Bronchus fibroblast of lung (primary cell): ENCODE measurements at places on chromosomes 16 and 17. TPM values are rescaled to one million over a fixed set of nuclear protein-coding genes. Genes with fewer than 3 reads are reported as not detected.

The RNF222 gene
- not detected in 2 replicates for total RNA-seq

The ANKFN1 gene
- not detected in 2 replicates for total RNA-seq

The WFDC1 gene
- total RNA-seq = 0.59 TPM in 1 of 2 replicates, not detected in the other

The GALR2 gene
- 0.17 TPM in 1 of 2 replicates, not detected in the other for total RNA-seq

The FNDC8 gene
- total RNA-seq = not detected in 2 replicates

The CCL14 gene
- total RNA-seq = not detected in 2 replicates

The PCGF2 gene
- total RNA-seq = 2.9 and 3.6 TPM in 2 replicates

The IL32 gene
- 24.1 and 25.2 TPM in 2 replicates for total RNA-seq

The UTS2R gene
- not detected in 2 replicates for total RNA-seq

The CLEC18C gene
- under 0.01 TPM in 1 of 2 replicates, not detected in the other for total RNA-seq

The PRSS22 gene
- total RNA-seq = not detected in 2 replicates

The ABCA9 gene
- under 0.01 TPM in 1 of 2 replicates, not detected in the other for total RNA-seq

The EMP2 gene
- 20.5 and 23.4 TPM in 2 replicates for total RNA-seq

The ABCC11 gene
- total RNA-seq = under 0.01 TPM in 1 of 2 replicates, not detected in the other
